Stimulated activated CD8-positive, alpha-beta memory T cell treated with anti-CD3 and anti-CD28 coated beads, Interleukin-7, amount 100 ng/mL, for 1 hour (primary cell): ENCODE measurements at places on chromosomes 3 and 15.

- DNase-seq = no peak
Observed at GRCh38 chr3:74349015-74349414, 265.4 kb downstream of the CNTN3 start.

DNA sequence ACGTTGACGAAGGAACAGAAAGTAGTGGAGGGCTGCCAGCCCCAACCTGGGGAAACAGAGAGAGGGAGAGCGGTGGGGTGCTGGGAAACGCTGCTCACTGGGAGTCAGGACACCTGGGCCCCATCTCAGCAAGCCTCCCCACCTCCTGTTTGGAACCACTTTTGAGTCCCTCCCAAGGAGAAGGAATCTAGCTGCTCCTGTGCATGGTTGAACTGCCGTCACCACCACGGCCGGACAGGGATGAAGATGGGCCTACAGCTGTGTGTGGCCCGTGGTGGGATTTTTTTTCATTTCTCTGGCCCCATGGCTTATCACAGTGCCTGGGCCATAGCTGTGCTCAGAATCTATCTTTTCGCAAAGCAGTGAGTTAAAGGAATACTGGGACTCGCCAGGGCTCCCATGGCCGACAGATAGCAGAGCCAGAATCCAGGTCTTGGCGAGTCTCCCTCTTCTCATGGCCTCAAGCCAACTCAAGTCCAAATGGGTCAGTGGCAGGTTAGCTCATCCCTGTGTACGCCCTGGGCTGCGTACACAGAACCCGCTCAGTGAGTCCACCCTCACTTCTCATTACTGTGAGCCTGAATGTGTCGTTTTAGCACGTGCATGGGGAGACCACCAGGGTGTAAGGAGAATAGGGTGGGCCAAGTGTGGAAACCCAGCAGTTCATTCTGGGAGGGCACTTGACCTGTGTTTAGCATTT lies 271.2 kb downstream of the FAM43A start:
- DNase-seq = no peak

- DNase-seq = no peak
Observed at GRCh38 chr3:127022849-127023248, 39.9 kb downstream of the PLXNA1 start.

DNA sequence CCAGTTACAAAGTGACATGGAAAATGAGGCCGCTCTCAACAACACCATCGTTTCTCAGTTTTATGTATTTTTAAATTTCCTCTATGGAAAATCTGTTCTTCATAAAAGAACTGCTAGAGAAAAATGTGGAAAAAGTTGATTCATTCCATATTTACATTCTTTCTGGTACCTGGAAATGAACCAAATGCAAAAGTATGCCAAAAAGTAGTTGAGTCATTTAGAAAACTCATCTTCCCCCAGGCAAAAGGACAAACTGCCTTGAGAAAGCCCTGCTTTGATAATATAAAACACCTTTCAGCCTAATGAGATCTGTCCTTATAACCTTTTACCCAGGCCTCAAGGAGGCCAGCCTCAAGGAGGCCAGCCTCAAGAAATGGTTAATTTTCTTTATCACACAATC lies 283.0 kb upstream of the VEPH1 start:
- DNase-seq = no peak

GRCh38 chr15:52060501-52060900 lies 41.5 kb downstream of the MAPK6 start:
- DNase-seq = no peak

DNA sequence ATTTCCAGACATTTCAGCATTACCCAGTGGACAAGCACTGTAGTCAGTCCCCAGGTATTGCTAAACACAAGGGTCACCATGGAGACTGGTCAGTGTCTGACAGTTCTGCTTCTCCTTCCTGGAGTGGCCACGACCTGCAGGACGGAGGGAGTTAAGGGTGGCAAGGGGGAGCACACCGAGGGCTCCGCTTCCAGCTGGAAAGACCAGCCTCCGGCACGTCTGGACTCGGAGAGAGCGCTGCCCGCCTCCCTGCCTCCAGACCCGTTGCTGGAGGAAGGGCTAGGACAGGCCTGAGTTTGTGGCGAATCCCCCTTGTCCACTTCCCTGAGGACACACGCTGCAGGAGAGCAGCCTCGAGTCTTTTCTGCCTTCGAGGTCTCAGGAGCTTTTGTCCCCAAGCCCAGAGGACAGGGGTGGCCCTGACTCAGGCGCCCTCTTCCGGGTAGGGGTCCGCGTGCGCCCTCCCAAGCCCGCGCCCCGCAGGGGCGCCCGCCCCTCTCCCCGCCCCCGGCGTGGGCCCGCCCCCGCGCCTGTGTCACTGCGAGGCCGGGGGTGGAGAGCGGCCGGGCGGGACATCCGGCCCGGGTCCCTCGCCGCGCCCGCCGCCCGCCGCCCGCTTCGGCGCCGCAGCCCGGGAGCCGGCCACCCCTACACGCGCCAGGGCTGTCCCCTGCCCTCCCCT lies at the start of gene CHST14:
Gene CHST14, plus strand, starts transcription at position 562 of the 682 bp plus-strand sequence. CDS start 230 bp downstream, outside the sequence.
- peak; percentile 39 for DNase-seq

- no peak for DNase-seq
Observed at GRCh38 chr15:70870051-70870450, 16.1 kb upstream of the LARP6 start.

- DNase-seq = no peak
Observed at GRCh38 chr3:128254066-128254590, 100.8 kb downstream of the EEFSEC start.

DNA sequence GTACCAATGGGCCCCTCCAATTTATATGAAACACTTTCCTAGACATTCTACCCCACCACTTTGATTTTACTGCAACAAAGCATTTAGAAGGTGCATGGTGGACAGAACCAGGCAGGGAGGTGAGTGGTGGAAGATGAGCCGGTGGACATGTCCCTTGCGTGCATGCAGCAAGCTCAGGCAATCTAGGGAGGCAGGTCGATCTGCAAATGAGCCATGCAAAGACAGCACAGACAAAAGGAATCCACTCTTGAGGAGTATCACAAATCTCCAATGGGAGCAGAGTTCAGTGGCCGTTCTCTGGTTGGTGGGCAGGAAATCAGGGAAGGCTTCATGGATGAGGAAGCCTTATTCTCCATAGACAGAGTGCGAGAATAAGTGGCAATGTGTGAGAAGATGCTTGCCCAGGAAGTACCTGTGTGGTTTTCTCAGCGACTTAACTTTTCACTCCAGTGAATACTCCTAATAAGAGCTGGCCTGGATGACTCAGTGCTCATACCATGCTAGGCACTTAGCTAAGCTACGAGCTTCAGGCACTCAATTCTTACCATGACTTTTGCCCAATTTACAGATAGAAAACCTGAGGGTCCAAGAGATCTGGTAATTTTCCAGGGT lies 152.5 kb downstream of the FOXP1 start:
- DNase-seq = no peak

DNA sequence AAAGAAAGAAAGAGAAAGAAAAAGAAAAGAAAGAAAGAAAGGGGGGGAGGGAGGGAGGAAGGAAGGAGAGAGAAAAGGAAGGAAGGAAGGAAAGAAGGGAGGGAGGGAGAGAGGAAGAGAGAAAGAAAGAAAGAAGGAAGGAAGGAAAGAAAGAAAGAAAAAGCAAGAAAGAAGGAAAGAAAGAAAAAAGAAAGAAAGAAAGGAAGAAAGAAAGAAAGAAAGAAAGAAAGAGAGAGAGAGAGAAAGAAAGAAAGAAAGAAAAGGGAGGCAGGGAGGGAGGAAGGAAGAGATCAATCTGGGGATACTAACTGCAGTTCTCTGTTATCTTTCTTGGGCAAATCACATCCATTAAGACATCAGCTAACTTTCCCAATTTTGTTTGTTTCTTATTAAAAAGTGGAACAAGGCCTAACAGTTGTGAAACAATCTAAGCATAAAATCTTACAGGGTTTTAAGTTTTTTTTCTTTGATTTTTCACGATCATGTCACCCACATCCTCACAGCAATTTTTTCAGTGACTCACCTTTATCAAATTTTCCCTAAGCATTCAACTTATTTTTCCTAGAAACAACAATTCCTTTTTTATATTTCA lies 36.8 kb downstream of the TBC1D2B start:
- DNase-seq = no peak

DNA sequence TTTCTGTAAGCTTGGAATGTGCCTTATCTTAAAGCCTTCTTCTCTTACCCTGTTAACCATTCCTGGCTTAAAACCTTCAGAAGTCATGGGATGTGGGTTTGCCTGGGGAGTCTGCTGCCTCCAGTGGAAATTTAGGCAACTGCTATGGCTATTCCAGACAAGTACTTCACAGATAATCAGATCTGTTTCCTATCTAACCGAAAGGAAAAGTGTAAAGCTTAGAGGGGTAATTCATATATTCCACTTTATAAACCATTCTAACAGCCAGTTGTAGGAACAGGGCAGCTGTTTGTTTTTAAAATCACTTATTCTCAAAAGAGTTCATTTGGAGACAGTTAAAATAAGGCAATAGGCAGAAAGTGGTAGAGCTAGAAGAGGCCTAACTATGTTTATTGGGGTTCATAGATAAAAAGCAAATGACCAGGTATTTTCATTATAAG lies 219.9 kb downstream of the TCF12 start:
- no peak for DNase-seq

- no peak for DNase-seq
Observed at GRCh38 chr3:183583331-183584245, 28.1 kb upstream of the KLHL6 start.

DNA sequence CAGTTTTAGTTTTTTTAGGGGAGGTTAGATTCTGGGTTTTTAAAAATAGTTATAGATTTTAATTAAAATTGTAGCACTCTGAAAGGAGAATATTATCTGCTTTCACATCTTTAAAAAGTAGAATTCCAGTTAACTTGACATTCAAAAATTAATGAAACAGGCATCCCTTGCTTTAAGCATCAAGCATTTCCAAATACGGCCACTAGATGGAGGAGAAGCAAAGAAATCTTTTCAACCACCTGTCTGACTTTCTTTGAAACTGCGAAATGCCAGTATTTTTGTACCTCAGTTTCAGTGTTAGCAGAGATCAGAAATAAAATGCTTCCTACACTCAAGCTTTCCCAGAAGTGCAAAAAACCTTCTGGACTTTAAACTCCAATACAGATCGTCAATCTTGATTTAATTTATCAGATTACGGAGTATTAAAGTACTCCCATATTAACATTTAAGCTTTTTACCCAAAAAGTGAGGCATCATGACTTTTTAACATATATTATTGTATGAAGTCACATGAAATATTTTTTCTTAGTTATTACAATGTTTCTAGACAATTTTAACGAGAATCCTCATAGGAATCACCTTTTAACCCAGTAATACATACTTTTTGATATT lies 153.3 kb downstream of the P3H2 start:
- DNase-seq = no peak

GRCh38 chr3:49276475-49277382 lies at the start of gene C3orf62:
C3orf62 (minus strand) TSS chr3:49277232; CDS start chr3:49276872, 360 bp downstream.
- DNase-seq = peak; percentile 44

- DNase-seq = no peak
Observed at GRCh38 chr3:146507331-146508120, 36.9 kb downstream of the PLSCR1 start.

DNA sequence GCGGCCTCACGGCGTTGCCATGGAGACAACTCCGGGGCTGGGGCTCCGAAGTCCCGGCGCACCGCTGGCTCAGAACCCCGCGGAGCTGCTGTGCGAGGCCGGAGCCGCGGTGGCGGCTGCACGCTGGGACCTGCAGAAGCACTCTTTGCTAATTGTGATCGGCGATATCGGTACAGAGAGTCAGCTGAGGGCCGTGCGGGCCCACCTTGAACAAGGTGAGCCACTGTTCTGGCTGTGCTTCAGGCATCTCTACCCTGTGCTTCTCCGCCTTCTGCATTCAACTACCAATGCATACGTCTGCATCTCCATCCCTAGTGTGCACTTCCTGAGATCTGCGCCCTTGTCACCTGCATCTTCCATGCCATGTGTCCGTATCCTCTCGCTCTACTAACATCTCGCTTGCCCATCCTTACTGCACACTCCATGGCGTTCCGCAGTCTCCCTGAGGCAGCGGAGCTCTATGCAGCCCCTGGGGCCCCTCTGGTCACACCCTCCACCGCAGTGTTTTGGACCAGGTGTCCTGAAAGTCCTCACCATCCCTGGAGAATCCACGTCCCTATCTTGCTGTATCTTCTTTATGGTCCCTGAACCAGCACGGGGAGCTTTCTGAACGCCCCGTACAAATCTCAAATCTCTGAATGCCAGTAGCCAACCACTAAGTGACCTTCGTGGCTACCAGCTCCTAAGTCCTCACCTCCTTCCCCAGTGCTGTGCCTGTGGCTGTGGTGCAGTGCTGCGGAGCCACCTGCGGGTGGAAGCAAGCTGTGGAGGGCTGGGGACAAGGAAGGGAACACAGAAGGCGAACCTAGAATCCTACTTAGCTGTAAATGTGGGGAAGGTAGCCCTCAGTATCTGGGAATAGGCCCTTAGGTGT lies 6.2 kb upstream of the MAP1A start:
- DNase-seq = no peak
